AG10803 (cell line): ENCODE measurements at places on chromosomes 5 and 9.

DNA sequence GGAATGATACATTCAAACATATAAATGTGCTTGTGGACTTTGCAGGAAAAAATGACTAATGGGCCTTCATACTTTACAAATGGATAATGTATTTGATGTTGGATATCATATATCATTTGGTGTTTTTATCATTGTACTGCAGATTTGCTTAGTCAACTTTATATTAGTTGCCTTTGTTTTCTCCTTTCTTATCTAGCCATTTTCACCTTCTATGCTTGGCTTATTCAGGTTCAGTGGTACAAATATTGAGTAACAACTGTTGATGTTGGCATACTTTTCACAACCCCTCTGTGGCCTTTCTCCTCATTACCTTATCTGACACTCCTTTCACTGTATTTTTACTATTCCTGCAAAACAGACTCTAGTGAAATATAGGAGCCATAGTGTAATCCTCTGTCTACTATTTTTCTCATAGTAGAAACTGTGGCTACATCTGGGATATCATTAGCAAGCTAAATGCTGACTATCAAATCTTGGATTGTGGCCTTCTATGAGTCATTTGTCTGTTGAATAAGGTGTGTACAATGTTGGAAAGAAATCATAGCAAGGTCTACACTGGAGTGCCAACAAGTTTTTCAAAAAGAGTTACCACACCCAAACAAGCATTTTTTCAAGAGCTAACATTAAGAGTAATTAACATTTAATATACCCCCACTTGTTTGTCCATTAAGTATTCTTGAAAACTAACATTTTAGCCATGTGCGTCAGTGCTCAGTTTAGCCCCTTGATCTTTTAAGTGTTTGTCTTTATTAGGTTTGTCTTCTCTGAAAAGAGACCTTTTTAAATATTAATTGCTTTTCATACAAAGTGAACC, 330.1 kb downstream of the ADGRV1 start:
- DNase-seq = no peak

DNA sequence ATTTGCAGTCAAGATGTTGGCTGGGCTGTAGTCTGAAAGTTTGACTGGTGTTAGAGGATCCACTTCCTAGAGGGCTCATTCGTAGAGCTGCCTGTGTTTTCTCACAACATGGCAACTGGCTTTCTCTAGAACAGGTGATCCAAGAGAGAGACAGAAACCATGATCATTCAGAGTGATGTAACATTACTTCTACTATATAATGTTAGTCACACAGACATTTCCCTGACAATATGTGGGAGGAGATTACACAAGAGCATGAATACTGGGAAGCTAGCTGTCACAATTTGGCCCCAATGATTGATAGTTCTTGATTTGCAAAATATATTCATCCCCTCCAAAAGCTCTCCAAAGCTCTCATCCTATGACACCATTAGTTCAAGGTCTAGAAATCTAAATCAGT, 10.9 kb upstream of the TMEM161B start:
- no peak for DNase-seq

DNA sequence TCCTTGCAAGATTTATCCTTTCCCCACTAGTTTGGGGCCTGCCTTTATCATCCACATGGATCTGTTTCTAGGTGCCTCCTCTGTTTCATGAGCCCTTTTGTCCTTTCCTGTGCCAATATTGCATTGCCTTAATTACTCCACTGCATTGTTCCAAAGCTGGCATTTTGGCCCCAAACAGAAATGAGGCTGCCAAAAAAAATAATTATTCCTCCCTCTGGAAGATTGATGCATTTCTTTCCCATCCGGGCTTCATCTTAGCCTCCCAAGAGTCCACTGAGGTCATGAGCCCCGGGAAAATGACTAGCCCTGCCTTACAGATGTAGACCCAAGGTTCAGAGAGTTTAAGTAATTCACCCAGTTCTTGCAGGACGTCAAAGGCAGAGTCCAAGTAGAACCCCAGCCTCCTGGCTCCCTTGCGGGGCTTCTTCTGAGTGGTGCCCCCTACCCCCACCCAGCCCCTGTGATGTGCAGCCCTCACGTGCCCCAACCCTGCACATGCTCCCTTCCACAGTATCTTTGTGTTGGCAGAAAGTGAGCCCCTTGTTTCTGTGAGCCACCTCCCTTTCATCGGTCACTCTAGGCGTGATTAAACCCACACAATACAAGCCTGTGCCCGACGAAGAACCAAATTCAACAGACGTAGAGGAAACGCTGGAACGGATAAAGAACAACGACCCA, 62.1 kb downstream of the TMOD1 start:
- DNase-seq = no peak

DNA sequence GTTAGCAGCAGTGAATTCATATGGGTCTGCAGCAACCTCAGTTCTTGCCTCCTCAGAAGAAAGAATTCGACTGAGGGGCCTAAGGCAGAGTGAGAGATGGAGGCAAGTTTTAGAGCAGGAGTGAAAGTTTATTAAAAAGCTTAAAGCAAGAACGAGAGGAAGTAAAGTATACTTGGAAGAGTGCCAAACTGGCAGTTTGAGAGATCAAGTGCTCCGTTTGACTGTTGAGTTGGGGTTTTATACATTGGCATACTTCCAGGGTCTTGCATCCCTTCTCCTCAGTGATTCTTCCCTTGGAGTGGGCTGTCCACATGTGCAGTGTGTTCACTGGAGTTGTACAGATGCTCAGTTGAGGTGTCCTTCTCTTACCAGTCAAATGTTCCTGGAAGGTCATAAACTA, 203.6 kb downstream of the SPATA31D1 start:
- DNase-seq = no peak

DNA sequence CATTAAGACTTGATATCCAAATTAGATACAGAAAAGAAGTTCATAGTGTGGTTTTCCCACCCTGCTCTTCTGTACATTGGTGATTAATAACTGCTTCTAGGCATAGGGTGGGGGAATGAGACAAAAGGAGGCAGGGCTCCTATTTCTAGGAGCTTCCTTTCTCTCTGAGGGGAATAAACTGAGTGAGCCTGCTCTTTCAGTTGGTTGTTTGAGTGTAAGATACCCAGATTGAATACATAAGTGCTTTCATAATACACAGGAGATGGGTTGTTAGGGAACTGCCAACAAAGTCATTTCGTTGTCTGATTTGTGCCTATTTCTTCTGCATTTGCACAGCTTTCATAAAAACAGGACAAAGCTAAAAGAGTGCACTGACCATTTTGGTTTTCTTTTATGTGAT, 48.9 kb upstream of the TTC23L start:
- peak; percentile 9 for DNase-seq

- DNase-seq = no peak
Measured at GRCh38 chr9:23153058-23153457, 673.0 kb downstream of the ELAVL2 start.

DNA sequence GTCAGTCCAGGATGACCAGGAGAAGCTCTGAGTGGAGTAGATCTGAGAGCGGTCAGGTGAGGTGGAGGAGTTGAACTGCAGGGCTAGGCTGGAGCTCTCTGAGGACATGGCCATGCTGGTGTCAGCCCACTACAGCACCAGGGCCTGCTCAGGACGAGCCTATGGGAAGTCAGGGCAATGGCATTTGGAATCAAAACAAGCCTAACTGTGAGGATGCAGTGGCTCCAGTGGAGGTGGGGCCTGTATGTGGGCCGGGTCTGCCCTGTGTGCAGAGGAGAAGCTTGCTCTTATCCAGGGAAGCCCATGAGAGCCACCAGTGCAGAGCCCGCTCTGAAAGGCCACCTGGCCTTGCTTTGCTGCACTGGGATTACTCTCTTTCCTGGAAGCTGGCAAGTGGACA, 11.1 kb downstream of the CXCL14 start:
- no peak for DNase-seq

- no peak for DNase-seq
Measured at GRCh38 chr9:121319383-121319780, 50.7 kb downstream of the STOM start.

- no peak for DNase-seq
Measured at GRCh38 chr5:45826055-45826454, 129.9 kb upstream of the HCN1 start.

DNA sequence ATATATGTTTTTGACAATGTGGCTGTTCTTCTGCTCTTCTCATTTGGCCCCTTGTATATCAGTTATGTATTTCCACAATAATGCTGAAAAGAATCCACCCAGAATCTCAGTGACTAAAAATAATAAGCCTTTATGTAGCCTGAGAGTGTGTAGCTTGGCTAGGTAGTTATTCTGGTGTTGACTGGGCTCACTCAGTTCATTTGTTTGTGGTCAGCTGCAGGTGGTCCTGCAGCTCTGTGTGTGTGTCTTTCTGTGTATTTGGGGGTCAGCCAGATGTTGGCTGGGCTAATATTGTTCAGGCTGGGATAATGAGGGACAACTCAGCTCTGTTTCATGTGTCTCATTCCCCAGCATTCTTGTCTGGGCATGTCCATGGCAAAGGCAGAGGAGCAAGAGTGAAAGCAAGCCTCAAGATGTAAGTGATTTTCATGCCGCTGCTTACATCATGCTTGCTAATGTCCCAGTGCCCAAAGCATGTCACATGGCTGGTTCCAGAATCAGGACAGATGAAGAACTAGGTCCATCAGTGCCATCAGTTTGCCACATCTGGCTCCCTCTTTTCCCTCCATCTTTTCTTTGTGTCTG, 162.8 kb downstream of the KCTD16 start:
- DNase-seq = peak; percentile 4

DNA sequence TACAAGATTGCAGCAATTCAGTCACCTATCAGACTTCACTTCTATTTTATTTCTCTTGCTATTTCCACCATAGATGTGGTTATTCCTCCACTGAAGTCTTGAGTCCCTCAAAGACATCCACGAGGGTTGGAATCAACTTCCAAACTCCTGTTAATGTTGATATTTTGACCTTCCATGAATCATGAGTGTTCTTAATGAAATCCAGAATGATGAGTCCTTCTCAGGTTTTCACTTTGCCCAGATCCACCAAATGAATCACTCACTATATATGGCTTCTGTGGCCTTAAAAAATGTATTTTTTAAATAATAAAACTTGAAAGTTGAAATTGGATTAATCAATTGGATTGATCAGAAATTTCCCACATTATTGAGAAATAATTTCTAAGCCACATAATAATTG, 1821.0 kb downstream of the EFNA5 start:
- no peak for DNase-seq

DNA sequence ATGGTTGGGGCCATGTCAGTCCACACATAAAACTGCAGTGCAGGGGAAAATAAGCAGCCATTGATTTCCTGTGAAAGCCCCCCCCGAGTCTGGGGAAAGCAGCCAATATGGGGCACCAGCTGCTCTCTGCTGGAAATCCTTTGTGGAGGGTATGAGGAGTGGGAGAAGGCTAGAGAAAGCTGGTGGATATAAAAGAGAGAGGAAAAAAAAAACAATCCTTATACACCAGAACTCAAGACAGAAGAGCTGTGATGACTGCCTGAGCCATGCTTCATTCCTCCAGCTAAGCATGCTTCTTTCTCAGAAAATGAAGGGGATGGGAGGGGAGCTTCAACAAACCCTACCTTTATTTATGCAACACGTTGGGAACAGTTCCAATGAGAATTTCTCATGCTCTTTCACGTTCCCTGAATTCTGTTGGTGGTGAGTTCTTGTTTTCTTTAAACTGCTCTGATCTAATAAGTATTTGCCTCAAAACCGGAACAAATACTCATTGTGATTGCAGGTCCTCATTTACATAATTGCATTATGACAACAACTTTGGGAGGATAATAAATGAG, 688.0 kb upstream of the SEMA6A start:
- no peak for DNase-seq

- peak; percentile 83 for DNase-seq
Measured at GRCh38 chr9:16434526-16434925, 435.9 kb downstream of the BNC2 start.

DNA sequence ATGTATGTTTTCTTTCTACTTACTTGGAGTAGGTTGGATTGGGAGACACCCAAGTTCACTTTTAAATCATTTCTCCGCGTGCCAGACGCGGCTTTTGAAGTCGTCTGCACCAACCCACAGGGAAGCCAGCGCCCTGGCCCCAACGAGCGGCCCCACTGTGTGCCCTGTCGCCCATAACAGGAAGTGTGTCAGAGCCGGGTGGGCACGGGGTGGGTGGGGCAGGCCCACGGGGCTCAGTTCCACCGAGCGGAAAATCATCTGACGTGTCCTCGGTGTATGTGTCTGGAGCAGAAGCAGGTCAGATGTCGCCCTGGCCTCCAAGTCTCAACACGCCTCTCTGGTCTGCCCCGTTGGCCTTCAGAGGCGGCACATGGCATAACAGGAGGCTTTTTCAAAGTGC, 22.7 kb upstream of the SMIM23 start:
- no peak for DNase-seq

GRCh38 chr9:26893030-26893676, 551 bp upstream of the CAAP1 start:
- no peak for DNase-seq

GRCh38 chr5:66828046-66828547, 231.9 kb downstream of the MAST4 start:
- DNase-seq = no peak

GRCh38 chr5:106408141-106408540, 1262.6 kb downstream of the EFNA5 start:
- DNase-seq = no peak

- DNase-seq = no peak
Measured at GRCh38 chr9:35909274-35909673, at the start of gene SPAAR. Gene SPAAR, plus strand, starts transcription at chr9:35909490. Its CDS starts 974 bp downstream, at chr9:35910464.

GRCh38 chr5:58932057-58932612, 349.3 kb downstream of the RAB3C start:
- DNase-seq = no peak

DNA sequence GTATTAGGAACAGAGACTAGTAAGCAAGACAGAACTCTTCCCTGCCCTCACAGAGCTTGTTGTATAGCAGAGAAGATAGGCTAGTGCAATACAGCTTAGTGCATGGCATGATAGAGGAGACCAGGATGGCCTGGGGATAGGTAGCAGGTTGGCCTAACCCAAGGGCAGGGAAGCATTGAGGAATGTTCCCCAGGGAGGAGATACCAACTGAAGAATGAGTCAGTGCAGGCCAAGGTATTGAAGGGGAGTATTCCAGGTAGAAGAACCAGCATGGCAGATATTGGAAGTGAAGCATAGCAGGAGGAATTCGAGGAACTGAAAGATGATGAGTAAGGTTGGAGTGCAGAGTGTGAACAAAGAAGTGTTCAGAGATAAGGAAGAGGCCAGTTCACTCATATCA, 138.6 kb upstream of the DHFR start:
- no peak for DNase-seq

- DNase-seq = no peak
Measured at GRCh38 chr5:98308960-98309359, 464.5 kb upstream of the RGMB start.
